ENCODE measurements at places on chromosomes 4 and X.

GRCh38 chr4:87654487-87655044 is 4.5 kb downstream of the DMP1 start:
- no peak for DNase-seq

DNA sequence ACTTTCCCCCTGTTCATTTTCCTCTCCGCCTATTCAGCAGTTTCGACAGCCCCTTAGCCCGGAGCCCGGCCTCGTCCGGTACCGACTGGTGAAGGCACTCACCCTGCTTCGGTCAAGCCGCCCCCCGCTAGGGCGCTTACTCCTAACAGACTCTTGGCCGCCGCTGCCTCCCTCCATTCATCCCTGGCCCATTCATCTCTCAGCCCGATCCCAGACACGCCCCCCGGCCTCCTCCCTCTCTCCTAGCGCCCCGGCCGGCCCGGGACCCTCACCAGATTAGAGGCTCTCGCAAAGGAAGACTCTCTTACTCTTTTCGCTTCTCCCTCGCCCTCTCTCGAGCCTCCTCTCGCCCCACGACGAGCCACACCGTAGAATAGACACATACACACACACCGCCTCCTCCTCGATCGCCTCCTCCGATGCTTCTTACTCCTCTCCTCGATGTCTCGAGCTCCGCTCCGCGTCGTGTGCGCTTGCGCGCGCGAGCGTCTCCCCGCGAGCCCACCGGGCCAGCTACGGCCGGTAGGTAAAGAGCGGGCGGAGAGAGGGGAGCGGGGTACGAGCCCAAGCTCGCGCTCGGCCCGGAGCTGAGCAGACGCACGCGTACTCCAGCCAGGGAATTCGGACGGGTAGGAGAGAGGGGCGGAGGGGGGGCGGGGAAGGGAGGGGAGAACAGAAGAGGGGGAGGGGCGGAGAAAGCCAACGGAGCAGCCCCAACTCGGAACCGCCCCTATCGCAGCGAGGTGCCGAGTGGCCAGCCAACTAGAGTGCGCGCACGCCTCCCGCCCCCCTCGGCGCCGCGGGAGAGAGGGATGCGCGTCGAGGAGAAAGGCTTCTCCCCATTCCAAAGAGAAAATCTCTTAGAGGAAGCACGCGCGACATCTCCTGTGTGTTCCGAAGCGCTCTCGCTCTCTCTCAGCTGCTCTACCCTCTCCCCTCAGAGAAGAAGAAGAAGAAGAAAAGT is at the start of gene WNK3:
WNK3 (minus strand) TSS at position 633 of the 964 bp plus-strand sequence.
- peak; percentile 83 for DNase-seq

GRCh38 chrX:46739736-46740135 is 19.2 kb downstream of the SLC9A7 start:
- no peak for DNase-seq

DNA sequence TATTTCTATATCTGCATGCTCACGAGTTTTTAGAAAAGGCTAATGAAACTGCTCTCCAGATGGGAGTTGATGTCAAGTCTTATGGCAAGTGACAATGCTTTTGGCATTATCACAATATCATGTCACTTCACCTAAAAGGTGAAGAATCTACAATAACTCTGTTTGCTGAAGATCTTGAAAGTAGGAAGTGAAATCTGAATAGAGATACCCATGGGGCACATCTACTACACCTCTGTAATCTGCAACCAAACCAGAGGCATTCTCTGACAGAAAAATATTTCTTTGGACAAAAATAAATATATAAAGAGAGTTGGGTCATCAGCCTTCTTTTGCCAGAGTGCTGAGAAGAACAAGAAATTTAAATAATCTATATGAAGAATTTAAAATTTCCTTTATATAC is 3.9 kb upstream of the VAMP7 start:
- DNase-seq: no peak

- DNase-seq: no peak
Observed at GRCh38 chrX:153560000-153560399, 38.9 kb downstream of the CCNQ start.

DNA sequence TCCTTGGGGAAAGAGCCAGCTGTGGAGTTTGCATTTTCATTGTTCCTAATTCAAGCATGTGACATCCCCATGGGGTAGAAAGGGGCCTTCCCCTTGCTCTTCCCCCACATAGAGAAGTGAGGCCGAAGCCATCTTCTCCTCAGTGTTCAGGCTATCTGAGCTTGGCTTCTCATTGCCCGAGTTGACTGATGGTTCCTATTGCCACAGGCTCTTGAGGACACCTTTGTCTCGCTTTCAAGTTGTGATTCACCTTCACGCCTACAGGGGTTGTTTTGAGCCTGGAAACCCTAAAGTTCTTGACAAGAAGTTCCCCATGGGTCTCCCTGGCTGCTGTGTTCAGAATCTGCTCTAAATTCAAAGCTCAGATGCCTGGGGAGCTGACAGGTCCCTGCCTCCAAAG is 25.0 kb downstream of the CCNQ start:
- DNase-seq: no peak

DNA sequence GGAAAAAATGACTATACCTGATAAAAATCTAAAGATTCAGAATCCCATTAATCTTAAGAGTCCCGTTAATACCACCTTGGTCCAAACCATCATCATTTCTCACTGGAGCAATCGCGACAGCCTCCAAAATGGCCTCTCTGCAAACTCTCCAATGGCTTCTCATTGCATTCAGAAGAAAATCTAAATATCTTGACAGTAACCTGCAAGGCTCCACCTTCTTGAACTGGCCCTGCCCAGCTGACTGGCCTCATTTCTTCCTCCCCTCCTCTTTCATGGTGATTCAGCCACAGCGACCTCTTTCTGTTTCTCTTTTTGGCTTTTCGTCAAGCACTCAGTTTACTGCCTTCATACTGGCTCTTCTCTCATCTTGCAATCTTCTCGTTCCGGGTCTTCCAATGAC is 56.2 kb upstream of the GPRIN3 start:
- no peak for DNase-seq

- peak; percentile 42 for DNase-seq
Observed at GRCh38 chr4:52588097-52588496, 71.0 kb downstream of the USP46 start.

DNA sequence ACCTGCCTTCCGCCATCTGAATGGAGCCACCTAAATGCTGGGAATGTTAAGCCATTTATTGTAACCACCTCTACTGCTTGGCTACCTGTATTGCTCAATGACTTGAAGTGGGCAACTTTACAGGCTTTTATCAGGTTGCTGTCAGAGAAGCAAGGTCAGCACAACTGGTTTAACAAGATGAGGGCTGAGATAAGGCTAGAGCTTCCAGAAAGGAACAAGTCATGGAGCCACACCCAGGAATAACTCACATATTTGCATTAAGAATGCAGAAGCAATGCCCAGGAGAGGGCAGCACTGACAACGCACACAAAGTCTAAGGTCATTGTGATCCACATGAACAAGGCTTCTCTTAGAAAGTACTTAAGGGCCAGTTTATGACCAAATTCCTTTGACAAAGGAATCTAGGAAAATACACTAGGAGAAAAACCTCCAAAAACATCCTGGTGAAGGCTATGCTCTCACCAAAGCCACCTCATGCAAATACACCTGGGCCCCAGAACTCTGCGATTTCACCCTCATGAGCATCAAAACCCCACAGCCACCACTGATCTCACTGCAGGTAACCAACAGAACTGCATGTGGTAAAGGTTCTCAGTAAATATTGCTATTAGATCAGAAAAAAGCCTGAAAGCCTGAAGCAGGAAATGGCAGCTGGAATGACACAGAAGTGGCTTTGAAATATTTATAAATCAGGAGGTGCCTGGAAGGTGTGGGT is 15.0 kb upstream of the STS start:
- peak; percentile 70 for DNase-seq

DNA sequence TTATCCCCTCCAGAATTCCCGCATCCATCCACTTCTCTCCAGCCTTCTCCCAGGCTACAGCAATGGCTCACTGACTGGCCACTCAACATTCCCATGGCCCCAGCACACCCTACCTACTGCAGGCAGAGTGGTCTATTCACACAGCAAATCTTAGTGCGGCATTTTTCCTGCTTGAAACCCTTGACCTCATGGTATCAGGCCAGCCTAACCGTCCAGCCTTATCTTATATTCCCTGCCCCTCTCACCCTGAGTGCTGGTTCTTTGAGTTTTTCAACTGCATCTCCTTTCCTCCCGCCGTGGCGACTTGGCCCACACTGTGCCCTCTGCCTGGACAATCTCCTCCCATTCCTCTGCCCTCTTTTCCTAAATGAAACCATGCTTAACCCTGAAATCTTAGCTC is 10.0 kb upstream of the S100G start:
- no peak for DNase-seq

- DNase-seq: no peak
Observed at GRCh38 chr4:128484896-128485295, 197.3 kb upstream of the PGRMC2 start.

GRCh38 chr4:39698424-39699009 is 581 bp downstream of the UBE2K start:
- peak; percentile 31 for DNase-seq

GRCh38 chr4:10015140-10015753 is 6.0 kb downstream of the SLC2A9 start:
- peak; percentile 79 for DNase-seq

- DNase-seq: no peak
Observed at GRCh38 chr4:161822174-161822573, 341.6 kb downstream of the FSTL5 start.

- DNase-seq: no peak
Observed at GRCh38 chr4:65495439-65495838, 174.8 kb downstream of the EPHA5 start.

- DNase-seq: peak; percentile 31
Observed at GRCh38 chrX:96183843-96184242, 500.8 kb upstream of the DIAPH2 start.

DNA sequence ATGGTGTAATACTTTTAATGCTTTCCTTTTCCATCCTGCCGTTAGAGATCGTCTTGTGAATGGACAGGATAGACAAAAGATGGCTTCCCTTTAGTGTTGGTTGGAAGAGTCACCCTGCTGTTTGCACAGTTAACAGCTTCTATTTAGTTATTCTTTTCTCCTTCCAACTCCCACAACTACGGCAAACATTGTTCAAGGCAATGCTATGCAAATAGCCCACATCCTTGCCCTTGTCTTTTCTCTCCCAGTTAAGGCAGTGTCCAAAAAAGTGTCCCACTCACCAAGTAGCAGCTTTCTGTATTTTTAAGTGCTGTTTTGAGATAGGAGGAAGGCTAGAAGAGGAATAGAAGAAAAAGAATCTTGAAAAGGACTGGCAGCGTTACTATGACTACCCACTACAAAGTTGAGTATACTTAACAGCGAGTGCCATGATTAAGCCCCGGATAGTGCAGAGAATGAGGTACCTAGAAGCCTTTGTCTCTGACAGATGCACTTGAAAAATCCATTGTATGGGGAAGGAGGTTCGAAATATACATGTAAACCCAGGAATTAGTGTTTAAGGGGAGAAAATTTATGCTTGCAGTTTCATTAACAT is 12.1 kb upstream of the RUFY3 start:
- no peak for DNase-seq

GRCh38 chr4:12221031-12221430 is 792.3 kb upstream of the HS3ST1 start:
- DNase-seq: no peak

- DNase-seq: peak; percentile 48
Observed at GRCh38 chr4:38266616-38267015, 306.4 kb downstream of the PTTG2 start.

DNA sequence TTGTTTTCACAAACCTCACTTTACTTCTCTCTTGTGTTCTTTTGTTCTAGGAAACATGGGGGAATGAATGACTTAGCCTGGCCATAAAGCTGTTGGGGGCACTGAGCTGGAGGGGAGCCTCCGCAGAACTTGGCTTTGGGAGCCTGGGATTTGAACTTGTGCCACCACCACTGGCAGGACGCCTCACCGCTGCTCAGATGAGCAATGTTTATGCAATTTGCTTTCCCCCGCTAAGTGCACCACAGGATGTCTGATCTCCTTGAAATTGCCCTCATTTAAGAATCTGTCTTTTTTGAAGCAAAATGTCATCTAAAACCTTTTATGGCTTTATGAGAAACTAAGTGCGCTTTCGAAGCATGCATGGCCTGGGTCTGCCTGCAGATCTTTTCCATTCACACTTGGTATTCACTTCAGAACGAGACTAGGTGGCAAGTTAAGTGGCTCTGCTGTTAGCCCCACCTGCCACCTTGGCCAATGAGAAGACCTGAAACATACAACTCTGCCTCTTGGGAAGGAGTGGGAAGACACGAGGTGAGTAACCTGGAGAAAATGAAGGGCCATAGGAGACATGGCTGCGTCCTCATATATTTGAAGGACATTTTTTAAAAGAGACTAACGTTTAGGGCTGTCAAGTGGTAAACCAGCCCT is 119.3 kb downstream of the LDB2 start:
- DNase-seq: peak; percentile 69

DNA sequence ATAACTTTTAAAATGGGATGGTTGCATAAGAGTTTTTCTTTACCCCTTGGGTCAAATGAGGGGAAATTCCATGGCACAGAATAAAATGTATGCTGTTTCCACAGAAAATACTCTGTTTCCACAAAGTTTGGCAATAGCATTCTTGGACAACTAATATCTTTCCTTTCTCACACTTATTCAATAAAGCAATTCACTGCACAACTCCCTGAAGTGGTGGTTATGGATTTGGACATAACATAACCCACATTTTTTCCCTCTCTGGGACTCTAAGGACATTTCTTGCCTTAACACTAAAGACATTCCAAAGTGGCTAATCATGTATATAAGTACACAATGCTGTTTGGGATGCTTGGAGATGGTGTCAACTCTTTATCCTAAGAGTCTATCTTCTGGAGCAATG is 51.7 kb upstream of the GPM6B start:
- peak; percentile 81 for DNase-seq

DNA sequence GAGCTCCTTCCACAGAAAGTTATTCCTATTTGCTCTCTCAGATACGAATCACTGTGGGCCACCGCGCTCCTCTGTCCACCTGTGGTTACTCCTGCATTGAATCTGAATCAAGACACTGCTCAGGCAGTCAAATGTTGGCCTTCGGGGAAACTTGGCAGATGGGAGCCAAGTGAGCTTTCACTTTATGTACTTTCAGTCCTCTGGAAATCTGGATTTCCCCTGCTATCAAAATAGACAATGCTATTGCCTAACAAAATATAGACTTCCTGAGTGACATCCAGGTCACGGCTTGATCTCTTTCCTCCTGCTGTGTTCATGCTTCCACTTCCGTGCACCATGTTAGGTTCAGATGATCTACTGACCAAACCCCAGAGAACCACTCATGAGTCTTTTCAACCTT is 43.8 kb downstream of the FHL1 start:
- DNase-seq: no peak

DNA sequence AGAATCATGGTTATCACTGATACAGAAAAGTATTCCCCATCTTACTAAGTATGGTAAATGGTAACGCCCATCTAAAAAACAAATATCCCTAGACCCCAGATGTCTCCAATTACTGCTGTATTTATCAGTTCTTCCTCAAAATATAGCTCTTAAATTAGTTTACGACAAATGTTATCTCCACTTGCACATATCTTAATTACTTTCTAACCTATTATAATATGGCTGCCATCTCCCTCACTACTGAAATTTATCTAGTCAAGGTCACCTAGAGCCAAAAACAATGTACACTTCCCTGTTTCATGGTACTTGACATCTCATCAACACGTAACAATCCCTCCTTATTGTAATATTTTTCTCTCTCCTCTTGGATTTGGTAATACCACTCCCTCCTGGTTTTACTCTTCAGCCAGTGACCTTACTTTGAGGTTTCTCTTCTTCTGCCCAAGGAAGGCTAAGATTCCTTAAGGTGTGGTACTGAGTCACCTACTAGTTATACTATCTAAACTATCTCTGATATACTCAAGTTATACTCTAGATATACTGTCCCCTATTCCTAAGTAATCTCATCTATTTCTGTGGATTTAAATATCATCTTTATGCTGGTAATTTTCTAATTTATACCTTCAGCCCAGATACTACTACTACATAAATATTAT is 8.6 kb downstream of the LCORL start:
- DNase-seq: no peak
